ENCODE measurements at places on chromosomes 7 and 10. TPM values are rescaled to one million over a fixed set of nuclear protein-coding genes. Genes with fewer than 3 reads are reported as not detected.

SERPINE1 gene
- total RNA-seq, result 1,526 TPM

LRGUK gene
- total RNA-seq, result not detected

CPEB3 gene
- total RNA-seq, result 0.68 TPM

PLAC9 gene
- total RNA-seq, result 24.6 TPM

FAM149B1 gene
- total RNA-seq, result 53.4 TPM

IGFBP3 gene
- 73.8 TPM for total RNA-seq

AHR gene
- total RNA-seq, result 31.5 TPM

CNTNAP2 gene
- total RNA-seq, result not detected

SLC29A3 gene
- total RNA-seq, result 2.7 TPM

HHEX gene
- total RNA-seq, result 7.7 TPM

FAM13C gene
- total RNA-seq, result 1.6 TPM

TBC1D12 gene
- total RNA-seq, result 5.5 TPM

OR2A42 gene
- not detected for total RNA-seq

SPDYE11 gene
- not detected for total RNA-seq

AS3MT gene
- 5.9 TPM for total RNA-seq

AEBP1 gene
- total RNA-seq, result 122 TPM

TSPAN13 gene
- 30.8 TPM for total RNA-seq

BBS9 gene
- 18.0 TPM for total RNA-seq

SFTPA1 gene
- not detected for total RNA-seq

TMEM184A gene
- total RNA-seq, result not detected

TMEM176A gene
- total RNA-seq, result under 0.01 TPM

SLC16A12 gene
- total RNA-seq, result 0.12 TPM

SDK1 gene
- total RNA-seq, result under 0.01 TPM

PRKAR2B gene
- 1.5 TPM for total RNA-seq

ANKRD30A gene
- not detected for total RNA-seq

JAZF1 gene
- total RNA-seq, result 5.6 TPM

BTAF1 gene
- total RNA-seq, result 36.5 TPM

PNLIPRP2 gene
- total RNA-seq, result not detected

PAX4 gene
- total RNA-seq, result not detected

GPRIN2 gene
- total RNA-seq, result 0.08 TPM

Data from smooth muscle cell of the coronary artery (primary cell).